ENCODE measurements at places on chromosomes 11 and 22. TPM values are rescaled to one million over a fixed set of nuclear protein-coding genes. Genes with fewer than 3 reads are reported as not detected.
A peak's percentile ranks its signal among the peaks of the same experiment; 100 is the strongest.

TMPRSS5 gene
- polyA plus RNA-seq, result not detected

- H3K4me3 ChIP-seq, result peak overlapping the region; percentile 2
- DNase-seq, result peak; percentile 27
- H3K36me3 ChIP-seq, result no peaks in the 10 kb centered on the region
- H3K27ac ChIP-seq, result peak overlapping the region; percentile 76
- peaks cover 55% of the 10 kb centered on the region for H3K4me1 ChIP-seq
Measured at GRCh38 chr11:72217841-72218240, 1.2 kb downstream of the FOLR2 start.

- no peak for DNase-seq
- H3K36me3 ChIP-seq, result no peaks in the 10 kb centered on the region
Measured at GRCh38 chr11:65928667-65929066, 9.4 kb downstream of the DRAP1 start.

DNA sequence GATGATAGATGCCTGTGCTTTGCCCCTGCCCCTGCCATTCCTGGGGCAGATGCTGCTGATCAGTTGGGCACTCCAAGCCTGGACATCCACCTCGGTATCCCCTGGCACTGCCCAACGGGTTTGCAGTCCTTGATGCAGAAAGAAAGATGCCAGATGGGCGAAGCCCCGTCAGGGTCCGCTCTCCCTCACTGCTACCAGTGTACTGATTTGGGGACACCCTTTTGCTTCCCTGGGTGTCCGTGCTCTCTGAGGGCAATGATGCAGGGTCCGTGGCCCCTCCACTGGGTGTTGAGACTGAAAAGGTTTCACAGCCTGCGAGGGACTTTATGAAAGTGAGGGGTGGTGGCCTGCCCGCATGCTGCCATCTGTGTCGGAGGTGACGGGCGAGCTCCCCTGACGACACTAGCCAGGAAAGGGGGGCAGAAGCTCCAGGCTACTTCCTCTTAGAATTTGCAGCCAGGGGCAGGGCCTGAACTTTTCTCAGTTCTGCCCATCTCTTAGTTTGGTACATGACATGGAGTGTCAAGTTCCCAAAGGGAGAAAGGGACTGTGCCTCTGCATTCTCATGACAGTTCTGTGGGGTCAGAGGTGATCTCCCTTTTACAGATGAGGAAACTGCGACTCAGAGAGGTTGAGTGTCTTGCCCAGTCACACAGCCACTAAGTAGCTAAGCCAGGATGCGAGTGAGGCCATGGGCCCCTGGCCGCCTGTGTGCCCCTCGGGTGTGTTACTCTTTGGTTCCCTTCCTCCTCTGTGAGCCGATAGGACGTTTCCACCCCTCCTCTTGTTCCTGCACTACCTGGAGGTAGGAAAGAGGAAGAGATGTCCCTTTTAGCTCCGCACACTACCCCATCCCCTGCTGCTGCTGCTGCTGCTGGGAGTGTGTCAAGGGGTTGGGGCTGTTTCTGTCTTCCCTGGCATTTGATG, 96.6 kb downstream of the BCR start:
- no peak overlapping the region for H3K4me3 ChIP-seq
- H3K27ac ChIP-seq, result no peak overlapping the region
- no peaks in the 10 kb centered on the region for H3K27me3 ChIP-seq
- H3K4me1 ChIP-seq, result peaks cover 7% of the 10 kb centered on the region
- peaks cover 66% of the 10 kb centered on the region for H3K36me3 ChIP-seq
- no peak for DNase-seq

CCDC15 gene
- polyA plus RNA-seq, result 0.32 TPM

- no peaks in the 10 kb centered on the region for H3K4me1 ChIP-seq
- no peak overlapping the region for H3K27ac ChIP-seq
- no peaks in the 10 kb centered on the region for H3K27me3 ChIP-seq
- no peak overlapping the region for H3K4me3 ChIP-seq
- no peak for DNase-seq
Measured at GRCh38 chr11:101726988-101727387, 143.2 kb upstream of the TRPC6 start.

MRGPRX3 gene
- not detected for polyA plus RNA-seq

DNA sequence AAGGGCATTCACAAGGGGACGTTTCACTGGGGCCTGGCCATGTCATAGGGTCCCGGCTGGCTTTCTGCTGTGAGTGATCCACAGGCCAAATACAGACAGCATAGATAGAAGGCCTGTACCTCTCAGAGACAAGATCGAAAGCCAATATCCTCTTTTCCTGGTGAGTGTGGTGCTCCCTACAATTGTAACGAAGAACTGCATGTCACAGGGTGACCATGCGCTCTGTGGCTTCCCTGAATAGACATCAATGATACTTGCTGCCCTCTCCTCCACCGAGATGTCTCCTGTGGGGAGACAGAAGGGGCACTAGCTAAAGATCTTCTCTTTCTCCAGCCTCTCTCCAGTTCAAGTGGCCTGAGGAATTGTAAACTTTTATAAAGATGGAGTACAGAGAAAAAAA, 226.1 kb upstream of the POU2AF2 start:
- peak; percentile 44 for DNase-seq
- peak overlapping the region; percentile 57 for H3K4me3 ChIP-seq
- H3K36me3 ChIP-seq, result no peaks in the 10 kb centered on the region
- peak overlapping the region; percentile 76 for H3K27ac ChIP-seq

CD44 gene
- polyA plus RNA-seq, result 415 TPM

RRP8 gene
- polyA plus RNA-seq, result 14.1 TPM

DNA sequence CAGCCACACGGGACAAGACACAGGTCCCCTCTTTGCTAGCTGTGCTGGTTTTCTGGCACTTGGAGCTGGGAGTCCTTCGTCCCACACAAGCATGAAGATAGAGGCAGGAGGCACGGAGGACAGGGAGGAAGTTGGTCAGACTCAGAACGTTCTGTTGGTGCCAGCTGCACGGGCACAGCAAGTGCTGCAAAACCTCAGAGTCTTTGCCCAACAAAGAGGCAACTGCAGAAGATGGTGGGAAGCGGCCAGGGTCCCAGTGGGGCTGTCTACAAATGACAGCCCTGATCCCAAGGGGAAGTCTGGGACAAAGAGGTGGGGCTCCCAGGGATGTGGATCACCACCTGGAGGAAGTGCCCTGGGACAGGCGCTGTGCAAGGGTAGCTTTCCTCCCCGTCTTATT, 9.4 kb upstream of the OSM start:
- no peak for DNase-seq
- peaks cover 91% of the 10 kb centered on the region for H3K4me1 ChIP-seq
- H3K27ac ChIP-seq, result no peak overlapping the region
- peaks cover 10% of the 10 kb centered on the region for H3K27me3 ChIP-seq

GRCh38 chr11:35553021-35553420, 27.6 kb upstream of the PAMR1 start:
- H3K27me3 ChIP-seq, result no peaks in the 10 kb centered on the region
- H3K27ac ChIP-seq, result no peak overlapping the region
- H3K4me1 ChIP-seq, result no peaks in the 10 kb centered on the region
- H3K36me3 ChIP-seq, result no peaks in the 10 kb centered on the region

- H3K27ac ChIP-seq, result no peak overlapping the region
- H3K27me3 ChIP-seq, result no peaks in the 10 kb centered on the region
- peaks cover 65% of the 10 kb centered on the region for H3K36me3 ChIP-seq
- H3K4me3 ChIP-seq, result no peak overlapping the region
Measured at GRCh38 chr22:49785841-49786471, 41.7 kb downstream of the BRD1 start.

- H3K36me3 ChIP-seq, result no peaks in the 10 kb centered on the region
- H3K4me1 ChIP-seq, result peaks cover 20% of the 10 kb centered on the region
- no peak overlapping the region for H3K27ac ChIP-seq
- DNase-seq, result no peak
- peaks cover 10% of the 10 kb centered on the region for H3K27me3 ChIP-seq
- no peak overlapping the region for H3K4me3 ChIP-seq
Measured at GRCh38 chr11:66373265-66373664, 1.7 kb upstream of the SLC29A2 start.

DNA sequence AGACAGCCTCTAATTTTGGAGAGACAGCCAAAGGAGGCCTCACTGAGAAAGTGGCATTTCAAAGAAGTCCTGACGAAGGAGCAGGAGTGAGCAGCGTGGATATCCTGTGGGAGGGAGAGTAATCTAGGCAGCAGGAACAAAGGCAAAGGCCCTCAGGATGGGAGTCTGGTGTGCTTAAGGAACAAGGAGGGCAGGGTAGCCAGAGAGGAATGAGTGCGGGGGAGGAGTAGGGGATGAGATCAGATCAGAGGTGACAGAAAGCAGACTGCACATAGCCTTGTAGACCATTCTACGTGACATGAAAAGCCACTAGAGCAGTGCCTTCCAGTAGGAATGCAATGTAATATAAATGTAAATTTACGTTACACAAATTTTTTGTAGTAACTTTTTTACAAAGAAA, 5.6 kb downstream of the SLC36A4 start:
- H3K4me3 ChIP-seq, result no peak overlapping the region
- peaks cover 50% of the 10 kb centered on the region for H3K4me1 ChIP-seq
- no peak overlapping the region for H3K27ac ChIP-seq

PHLDA2 gene
- 4.7 TPM for polyA plus RNA-seq

GRCh38 chr11:22890227-22890626, 30.0 kb upstream of the CCDC179 start:
- H3K36me3 ChIP-seq, result no peaks in the 10 kb centered on the region
- DNase-seq, result no peak
- no peak overlapping the region for H3K27ac ChIP-seq
- H3K27me3 ChIP-seq, result no peaks in the 10 kb centered on the region
- H3K4me3 ChIP-seq, result no peak overlapping the region
- H3K4me1 ChIP-seq, result no peaks in the 10 kb centered on the region

DNA sequence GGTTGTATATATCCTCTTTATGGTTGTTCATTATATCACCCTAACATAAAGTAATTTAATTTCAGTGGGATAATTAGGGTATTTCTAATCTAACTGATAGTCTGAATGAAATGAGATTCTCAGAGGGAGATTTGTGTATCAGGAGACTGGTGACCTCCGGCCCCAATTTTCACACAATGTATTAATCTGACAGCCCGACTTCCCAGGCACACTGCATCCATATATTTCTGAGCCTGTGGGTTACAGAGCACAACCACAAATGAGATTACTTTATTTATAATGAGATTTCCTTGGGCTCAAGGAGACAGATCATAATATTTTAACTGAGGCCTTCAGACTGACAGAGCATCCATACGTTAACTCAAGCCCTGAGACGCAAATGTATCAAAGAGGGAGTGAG, 125.9 kb downstream of the RCN1 start:
- H3K27me3 ChIP-seq, result no peaks in the 10 kb centered on the region
- H3K36me3 ChIP-seq, result no peaks in the 10 kb centered on the region
- H3K4me3 ChIP-seq, result no peak overlapping the region

DNA sequence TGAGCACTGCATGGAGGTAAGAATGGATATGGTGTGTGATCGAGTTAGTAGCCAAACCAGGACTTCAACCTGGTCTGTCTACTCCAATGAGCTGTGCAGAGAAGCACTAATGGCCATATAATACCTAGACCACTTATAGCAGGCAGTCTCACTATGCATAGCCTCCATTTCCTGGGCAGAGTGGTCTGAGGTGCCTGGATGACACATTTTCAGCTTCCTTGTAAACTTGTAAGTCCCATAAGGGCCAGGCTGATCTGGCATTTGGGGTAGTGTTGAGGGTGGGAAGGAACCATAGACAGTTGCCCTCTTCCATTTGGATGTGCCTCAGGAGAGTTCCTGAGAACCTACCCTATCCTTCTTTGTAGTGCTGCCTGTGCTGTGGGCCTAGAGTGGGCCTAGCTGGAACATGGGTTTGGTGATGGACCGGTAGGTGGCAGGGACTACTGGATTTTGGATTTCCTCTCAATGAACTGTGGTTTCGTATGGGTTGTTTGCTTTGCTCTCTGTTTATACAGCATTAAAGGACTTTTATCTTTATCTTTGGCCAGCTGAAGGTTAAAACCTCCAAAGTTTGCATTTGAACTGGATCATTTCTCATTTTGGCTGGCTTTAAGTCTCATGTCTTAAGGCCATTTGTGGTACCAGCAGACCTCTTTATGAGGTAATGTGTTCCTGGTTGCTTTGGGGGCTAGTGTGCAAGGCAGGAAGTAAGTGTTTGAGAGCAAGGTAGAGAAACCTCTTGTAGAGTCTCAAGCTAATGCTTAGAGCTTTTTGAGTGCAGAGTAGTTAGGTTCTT, 86.9 kb downstream of the STIM1 start:
- DNase-seq, result no peak
- H3K4me1 ChIP-seq, result peaks cover 40% of the 10 kb centered on the region
- H3K27ac ChIP-seq, result peak overlapping the region; percentile 51
- H3K27me3 ChIP-seq, result no peaks in the 10 kb centered on the region
- H3K4me3 ChIP-seq, result no peak overlapping the region
- no peaks in the 10 kb centered on the region for H3K36me3 ChIP-seq

- no peak for DNase-seq
- H3K27ac ChIP-seq, result no peak overlapping the region
- H3K36me3 ChIP-seq, result no peaks in the 10 kb centered on the region
- H3K27me3 ChIP-seq, result no peaks in the 10 kb centered on the region
- H3K4me1 ChIP-seq, result peaks cover 7% of the 10 kb centered on the region
Measured at GRCh38 chr11:73178681-73179080, 36.6 kb upstream of the FCHSD2 start.

DNA sequence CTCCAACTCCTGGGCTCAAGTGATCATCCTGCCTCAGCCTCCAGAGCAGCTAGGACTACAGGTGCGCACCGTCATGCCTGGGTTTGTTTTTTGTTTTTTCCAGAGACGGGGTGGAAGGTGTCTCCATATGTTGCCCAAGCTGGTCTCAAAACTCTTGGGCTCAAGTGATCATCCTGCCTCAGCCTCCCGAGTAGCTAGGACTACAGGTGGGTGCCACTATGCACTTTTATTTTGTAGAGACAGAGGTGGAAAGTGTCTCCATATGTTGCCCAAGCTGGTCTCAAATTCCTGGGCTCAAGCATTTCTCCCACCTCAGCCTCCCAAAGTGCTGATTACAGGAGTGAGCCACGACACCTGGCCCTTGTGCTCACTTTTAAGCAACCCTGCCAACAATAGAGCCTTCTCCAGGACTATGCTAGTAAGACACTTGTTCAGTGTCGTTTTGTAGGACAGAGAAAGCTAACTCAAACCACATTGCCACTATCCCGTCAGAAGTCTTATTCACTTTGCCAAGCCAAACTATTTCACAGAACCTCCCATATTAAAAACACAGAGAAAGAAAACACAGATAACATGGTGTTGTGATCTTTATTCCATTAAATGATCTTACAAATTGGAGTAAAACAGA, 9.4 kb upstream of the PLAAT3 start:
- H3K27ac ChIP-seq, result no peak overlapping the region
- H3K4me1 ChIP-seq, result peaks cover 30% of the 10 kb centered on the region
- peaks cover 6% of the 10 kb centered on the region for H3K36me3 ChIP-seq
- no peaks in the 10 kb centered on the region for H3K27me3 ChIP-seq
- H3K4me3 ChIP-seq, result no peak overlapping the region
- DNase-seq, result no peak

DNA sequence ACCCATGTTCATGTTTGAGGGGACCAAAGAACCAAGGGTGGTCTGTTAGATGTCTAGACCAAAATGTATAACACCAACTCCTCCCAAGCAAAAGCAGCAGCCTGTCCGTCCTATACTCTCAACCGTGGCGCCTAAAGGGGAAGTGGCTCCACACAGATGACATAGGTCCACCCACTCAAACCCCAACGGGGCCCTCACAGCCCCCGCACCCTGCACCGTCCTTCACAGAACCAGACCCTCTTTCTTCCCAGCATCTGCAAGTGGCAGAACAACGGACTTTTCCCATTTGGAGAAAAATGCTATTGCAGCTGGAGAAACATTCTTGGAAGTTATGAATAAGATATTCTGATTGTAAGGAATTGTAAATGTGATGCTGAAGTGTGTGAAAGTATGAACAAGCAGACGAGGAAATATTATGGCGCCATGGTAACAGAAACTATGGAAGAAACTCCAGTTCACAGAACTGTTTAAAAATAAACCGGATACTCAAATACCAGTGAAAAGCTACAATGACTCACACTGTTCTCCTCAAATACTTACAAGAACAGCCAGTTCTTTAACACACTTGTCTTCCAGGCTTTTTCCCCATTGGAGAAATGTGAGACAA, 76.5 kb upstream of the ARFGAP3 start:
- H3K27ac ChIP-seq, result peak overlapping the region; percentile 93
- peak; percentile 77 for DNase-seq
- no peaks in the 10 kb centered on the region for H3K36me3 ChIP-seq
- no peak overlapping the region for H3K4me3 ChIP-seq
